ENCODE measurements at places on chromosomes 11 and 22. TPM values are rescaled to one million over a fixed set of nuclear protein-coding genes. Genes with fewer than 3 reads are reported as not detected.

- no peak for DNase-seq
Measured at GRCh38 chr22:24740626-24741025, 33.9 kb downstream of the PIWIL3 start.

DNA sequence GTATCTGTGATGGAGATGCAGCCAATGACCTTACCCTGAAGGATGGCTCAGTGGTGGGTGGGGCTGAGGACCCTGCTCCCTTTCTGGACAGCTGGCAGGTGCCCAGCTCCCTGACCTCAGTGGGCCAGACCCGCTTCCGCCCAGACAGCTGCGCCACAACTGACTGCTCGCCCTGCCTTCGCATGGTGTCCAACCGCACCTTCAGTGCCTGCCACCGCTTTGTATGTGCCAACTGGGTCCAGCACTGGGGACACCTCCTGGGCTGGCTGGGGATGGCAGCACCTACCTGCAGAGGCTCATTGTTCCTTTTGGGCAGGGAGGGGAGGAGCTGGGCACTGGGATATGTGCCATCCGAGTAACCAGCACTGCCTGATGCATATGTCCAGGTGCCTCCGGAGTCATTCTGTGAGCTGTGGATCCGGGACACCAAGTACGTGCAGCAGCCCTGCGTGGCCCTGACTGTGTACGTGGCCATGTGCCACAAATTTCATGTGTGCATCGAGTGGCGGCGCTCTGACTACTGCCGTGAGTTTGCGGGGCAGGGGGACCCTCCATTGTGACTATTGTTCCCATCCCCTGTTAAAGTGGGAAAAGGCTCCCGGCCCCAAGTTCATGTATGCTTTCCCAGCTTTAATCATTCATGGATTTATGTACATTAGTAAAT is 84.8 kb downstream of the OTOG start:
- no peak for DNase-seq

DNA sequence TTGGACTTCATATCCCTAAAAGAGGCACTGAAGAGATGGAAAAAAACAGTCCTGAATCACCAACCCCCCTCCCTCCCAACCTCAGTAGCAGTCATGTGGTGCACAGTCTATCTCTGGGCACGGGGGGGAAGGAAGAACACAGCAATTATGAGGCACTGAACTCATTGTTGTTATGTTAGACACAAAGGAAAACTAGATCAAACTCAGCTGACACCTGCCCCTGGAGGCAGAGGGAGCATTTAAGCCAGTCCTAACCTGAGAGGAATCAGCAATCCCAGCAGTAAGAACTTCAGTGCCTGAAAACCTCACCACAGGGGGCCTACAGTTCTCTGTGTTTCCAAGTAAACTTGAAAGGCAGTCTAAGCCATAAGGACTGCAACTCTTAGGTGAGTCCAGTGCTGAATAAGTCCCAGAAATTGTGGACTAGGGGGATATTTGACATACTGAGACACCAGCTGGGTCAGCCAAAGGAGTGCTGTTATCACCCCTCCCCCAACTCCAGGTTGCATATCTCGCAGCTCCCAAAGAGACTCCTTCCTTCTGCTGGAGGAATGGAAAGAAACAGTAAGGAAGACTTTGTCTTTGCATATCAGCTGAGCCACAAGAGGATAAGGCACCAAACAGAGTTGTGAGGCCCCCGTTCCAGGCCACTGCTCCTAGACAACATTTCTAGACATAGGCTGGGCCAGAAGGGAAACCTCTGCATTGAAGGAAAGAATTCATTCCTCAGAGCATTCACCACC is 72.5 kb downstream of the GLYATL1 start:
- no peak for DNase-seq

DNA sequence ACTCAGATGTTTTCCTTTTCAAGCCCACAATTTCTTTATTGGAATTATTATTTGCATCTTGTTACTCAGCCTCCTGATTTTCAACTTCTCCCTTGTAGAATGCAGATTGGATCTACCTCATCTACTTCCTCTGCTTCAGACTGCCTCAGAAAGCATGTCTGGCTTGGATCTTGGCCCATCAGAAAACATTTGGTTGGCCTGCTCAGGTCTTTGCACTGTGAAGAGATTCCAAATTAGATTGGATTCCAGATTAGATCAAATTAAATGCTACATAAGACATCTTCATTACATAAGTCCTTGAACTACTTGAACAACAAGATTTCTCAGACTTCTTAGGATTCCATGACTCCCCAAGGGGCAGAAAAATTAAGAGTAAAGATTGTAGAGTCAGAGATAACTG is 358.0 kb downstream of the DLG2 start:
- DNase-seq = no peak

GRCh38 chr22:44676441-44677352 is 25.3 kb upstream of the PRR5 start:
- DNase-seq = no peak

DNA sequence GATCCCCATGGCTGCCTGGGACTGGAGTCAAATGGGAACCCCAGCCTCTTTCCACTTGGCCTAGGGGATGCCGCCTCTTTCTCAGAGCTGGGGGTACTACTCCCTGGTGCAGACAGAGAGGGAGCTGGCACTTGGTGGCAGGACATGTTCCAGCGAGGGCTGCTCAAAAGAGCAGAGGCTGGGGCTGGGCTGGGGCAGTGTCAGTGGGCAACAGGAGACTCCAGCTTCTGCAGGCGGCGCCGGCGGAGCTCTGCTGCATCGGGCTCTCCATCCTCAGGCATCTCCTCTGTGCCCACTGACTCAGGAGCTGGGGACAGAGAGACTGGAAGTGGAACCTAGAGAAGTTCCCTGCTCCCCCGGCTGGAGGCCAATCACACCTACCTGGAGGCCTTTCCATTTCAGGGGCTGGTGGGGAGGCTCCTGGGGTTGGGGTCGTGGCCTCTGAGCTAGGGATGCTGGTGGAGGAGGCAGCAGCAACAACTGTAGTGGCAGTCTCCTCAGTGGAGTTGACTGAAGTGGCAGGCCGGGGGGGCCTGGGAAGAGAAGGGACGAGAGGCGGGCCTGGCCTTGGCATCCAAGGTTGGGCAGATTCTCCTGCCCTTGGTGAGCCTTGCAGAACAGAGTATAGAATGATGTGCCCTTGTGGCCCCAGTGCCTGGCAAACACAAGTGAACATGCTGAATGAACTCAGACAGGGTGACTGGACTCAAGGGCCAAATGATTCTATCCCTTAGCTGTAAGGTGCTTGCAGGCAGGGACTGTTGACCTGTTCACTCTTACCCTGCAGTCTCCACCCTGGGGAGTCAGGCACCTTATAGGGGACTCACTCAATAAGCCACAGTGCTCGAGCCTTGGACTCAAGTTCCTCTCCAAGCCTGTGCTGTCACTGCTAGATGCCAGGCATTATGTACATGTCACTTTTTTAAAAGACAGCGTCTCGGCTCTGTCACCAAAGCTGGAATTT is 5.9 kb downstream of the SYVN1 start:
- no peak for DNase-seq

GRCh38 chr11:2533587-2534133 is 88.9 kb downstream of the KCNQ1 start:
- no peak for DNase-seq

DNA sequence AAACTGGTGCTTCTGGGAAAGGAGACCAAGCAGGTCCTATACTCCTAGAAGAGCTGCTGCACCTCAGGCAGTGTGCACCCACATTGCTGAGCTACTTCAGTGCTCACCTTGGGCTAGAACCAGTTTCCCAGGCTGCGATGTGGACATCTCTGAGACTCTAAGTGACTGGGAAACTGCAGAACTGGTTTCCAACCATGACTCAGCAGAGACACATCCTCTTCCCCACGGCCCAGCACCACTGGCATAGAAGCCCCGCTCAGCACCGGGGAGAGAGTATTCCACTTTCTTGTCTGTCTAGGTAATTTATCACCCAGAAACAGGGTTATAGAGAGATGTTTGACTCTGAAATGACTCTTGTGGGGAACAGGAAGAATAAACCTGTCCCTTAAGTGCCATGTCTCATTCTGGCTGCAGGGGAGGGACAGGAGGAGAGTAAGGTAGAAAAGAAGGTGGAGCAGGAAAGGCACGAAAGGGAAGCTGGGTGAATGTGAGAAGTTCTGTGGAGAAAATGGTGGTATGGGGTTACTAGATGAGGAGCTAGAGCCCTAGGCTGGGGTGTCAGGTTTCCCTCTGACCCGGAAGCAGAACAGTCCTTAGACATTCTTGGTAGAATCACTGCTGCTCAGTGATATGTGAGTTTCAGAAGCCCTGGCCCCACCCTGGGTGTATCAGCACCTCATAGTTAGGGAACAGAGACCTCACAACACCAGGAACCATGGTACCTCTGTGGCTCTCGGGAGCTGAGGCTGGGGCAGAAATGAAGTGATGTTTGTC is 340.4 kb upstream of the NCAM1 start:
- DNase-seq = no peak

DNA sequence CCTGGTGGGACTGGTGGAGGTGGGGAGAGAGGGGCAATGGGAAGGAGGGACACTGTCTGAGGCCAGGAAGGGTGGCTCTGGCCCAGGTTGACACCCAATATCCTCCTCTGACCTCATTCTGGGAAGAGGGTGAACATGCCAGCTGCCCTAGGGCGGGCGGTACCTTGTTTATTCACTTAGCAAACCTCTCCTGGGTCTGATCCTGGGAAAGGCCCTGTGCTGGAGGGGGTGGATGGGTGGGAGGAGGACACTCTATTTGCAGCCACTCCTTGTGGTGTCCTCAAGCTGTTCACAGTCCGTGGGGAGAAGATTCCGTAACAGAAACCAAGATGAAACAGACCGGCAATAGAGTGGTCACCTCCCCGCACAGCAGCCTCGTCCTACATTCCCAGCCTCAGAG is 49.7 kb upstream of the EIF3D start:
- no peak for DNase-seq

- no peak for DNase-seq
Measured at GRCh38 chr11:26976389-26976788, 17.5 kb upstream of the FIBIN start.

DNA sequence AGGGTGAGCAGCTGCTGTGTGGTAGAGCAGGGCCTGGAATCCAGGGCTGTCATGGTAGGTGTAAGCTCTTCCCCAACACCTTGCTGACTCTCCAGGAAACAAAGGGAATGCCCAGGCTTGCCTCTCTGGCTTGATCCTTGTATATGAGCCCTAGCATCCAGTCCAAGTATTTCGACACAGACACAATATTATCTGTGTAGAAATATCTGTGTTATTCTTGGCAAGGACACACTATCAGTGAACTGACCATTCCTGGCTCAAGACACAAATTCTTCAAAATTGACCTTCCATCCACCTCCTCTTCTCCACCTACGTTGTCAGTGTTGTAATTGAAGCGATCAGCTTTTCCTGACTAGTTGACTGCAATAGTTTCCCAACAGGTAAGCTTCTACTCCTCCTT is 312.0 kb upstream of the NARS2 start:
- DNase-seq = no peak

- DNase-seq = no peak
Measured at GRCh38 chr11:119100246-119100970, 1.2 kb downstream of the DPAGT1 start.

GRCh38 chr11:72712168-72712751 is 38.0 kb upstream of the PDE2A start:
- no peak for DNase-seq

- no peak for DNase-seq
Measured at GRCh38 chr11:123190518-123190917, 4.5 kb downstream of the CLMP start.

GRCh38 chr11:34394771-34395300 is 37.0 kb upstream of the ABTB2 start:
- no peak for DNase-seq

DNA sequence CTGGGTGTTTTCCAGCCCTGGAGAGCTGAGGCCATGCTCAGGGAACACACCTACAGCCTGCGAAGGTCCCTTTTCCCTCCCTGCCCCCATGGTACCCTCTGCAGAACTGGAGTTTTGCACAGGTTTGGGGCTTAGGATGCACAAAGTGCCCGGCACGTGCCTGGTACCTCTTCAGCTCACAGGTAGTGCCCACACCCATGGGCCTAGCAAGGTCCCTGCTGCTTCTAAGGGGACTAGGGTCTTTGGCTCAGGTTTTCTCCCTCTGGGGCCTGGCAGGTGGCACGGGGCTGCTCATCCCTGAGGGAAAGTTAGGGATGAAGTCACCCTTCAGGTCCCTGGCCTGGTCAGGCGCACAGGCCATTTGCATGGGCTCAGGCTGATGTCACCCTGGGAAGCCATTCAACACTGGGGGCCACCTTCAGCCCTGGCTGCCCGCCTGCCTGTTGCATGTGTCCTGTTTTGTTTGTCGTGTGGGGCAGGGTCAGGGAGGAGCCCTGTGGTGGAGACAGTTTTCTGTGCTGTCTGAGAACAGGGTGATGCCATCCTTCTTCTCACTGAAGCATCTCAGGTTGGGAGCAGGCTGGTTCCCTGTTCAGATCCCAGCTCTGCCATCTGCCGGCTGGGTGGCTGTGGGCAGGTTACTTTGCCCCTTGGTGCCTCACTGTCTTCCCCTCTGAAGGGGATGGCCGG is 68.3 kb upstream of the CRYBB3 start:
- no peak for DNase-seq

DNA sequence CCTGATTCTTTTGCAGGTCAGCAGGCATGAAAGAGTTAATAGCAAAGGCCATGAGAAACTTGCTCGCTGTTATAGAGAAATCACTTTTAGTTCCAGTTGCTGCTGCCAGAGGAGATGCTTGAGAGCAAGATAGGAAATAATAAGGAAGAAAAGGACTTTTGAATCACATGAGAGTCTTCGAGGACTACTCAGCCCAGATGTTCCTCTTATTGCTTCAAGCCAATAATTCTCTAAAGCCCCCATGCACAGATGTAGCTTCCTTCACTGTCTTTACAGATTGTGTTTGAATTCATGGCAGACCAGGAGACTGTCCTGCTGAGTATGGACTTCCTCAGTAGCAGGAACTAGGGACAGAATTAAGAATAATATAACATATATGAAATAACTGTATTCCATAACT is 50.1 kb upstream of the OLFML1 start:
- no peak for DNase-seq

- DNase-seq = no peak
Measured at GRCh38 chr22:32375678-32376450, 18.2 kb downstream of the RFPL3 start.

DNA sequence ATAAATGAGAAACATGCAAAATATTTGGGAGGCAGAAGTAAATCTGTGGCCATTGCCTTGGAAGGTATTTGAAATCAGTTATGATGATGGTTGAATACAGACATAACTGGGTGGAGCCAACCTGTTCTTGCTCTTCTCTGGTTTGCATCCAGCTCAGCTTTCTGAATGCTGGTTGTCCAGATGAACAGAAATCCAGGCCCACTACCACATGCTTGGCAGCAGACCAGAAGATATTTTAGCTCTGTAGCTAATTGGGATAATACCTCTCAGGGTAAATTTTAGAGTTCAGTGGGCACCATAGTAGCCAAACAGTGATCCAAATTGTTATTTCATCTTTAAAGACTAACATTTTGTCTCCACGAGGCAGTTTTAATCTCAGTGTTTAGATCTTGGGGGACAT is 308.3 kb downstream of the RAB38 start:
- DNase-seq = no peak

TREH gene
- not detected for total RNA-seq

PGA5 gene
- total RNA-seq = not detected

ANKK1 gene
- total RNA-seq = 2.7 TPM

TNRC6B gene
- total RNA-seq = 20.7 TPM

DDIAS gene
- 2.8 TPM for total RNA-seq

MIOX gene
- not detected for total RNA-seq

ART1 gene
- total RNA-seq = not detected
